ENCODE measurements at places on chromosomes 11 and 22. TPM values are rescaled to one million over a fixed set of nuclear protein-coding genes. Genes with fewer than 3 reads are reported as not detected.

Gene FAM89B
- 116 TPM for polyA plus RNA-seq

Gene HEPACAM
- 66.5 TPM for polyA plus RNA-seq

Gene PDE3B
- polyA plus RNA-seq: 0.48 TPM

Gene CRYBB2
- not detected for polyA plus RNA-seq

Gene DGAT2
- polyA plus RNA-seq: 21.5 TPM

Gene CCDC73
- not detected for polyA plus RNA-seq

Gene DDI1
- polyA plus RNA-seq: not detected

Gene OR6X1
- not detected for polyA plus RNA-seq

Gene OR5M8
- not detected for polyA plus RNA-seq

Gene MS4A4E
- polyA plus RNA-seq: not detected

Gene AP2A2
- 67.3 TPM for polyA plus RNA-seq

Gene SLC15A3
- polyA plus RNA-seq: 11.9 TPM

Gene PPP1CA
- 231 TPM for polyA plus RNA-seq

Gene NDUFV1
- polyA plus RNA-seq: 237 TPM

Gene PHETA2
- polyA plus RNA-seq: 7.3 TPM

Gene TST
- 36.3 TPM for polyA plus RNA-seq

Gene DRD4
- 0.71 TPM for polyA plus RNA-seq

Gene MFNG
- 6.8 TPM for polyA plus RNA-seq

Gene APOBEC3F
- polyA plus RNA-seq: 14.1 TPM

Gene MS4A4A
- polyA plus RNA-seq: 3.5 TPM

Gene SYCE3
- polyA plus RNA-seq: 2.9 TPM
